Neural progenitor cell (in vitro differentiated cells): ENCODE measurements at places on chromosomes 12 and 14.

GRCh38 chr12:122893208-122894153 is 2.4 kb downstream of the VPS37B start:
- DNase-seq = no peak

GRCh38 chr12:91893476-91893875 is 252.2 kb downstream of the BTG1 start:
- DNase-seq = no peak

DNA sequence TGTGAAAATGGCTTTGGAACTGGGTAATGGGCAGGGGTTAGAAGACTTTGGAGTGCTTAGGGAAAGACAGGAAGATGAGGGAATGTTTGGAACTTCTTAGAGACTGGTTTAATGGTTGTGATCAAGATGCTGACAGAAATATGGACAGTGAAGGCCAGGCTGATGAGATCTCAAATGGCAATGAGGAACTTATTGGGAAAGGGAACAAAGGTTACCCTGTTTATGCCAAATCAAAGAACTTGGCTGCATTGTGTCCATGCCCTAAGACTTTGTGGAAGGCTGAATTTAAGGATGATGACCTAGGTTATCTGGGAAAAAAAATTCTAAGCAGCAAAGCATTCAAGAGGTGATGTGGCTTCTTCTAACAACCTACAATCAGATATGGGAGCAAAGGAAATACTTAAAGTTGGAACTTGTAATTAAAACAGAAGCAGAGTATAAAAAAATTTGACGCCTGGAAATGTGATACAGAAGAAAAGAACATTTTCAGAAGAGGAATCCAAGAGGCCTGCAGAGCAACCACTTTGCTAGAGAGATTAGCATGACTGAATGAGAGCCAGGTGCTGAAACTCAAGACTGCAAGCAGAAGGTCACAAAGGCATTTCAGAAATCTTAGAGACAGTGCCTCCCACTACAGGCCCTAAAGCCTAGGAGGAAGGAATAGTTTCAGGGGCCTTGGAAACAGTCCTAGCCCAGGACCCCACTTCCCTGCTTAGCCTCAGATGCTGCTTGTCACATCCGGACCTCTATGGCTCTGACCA is 65.6 kb upstream of the FLRT2 start:
- no peak for DNase-seq

DNA sequence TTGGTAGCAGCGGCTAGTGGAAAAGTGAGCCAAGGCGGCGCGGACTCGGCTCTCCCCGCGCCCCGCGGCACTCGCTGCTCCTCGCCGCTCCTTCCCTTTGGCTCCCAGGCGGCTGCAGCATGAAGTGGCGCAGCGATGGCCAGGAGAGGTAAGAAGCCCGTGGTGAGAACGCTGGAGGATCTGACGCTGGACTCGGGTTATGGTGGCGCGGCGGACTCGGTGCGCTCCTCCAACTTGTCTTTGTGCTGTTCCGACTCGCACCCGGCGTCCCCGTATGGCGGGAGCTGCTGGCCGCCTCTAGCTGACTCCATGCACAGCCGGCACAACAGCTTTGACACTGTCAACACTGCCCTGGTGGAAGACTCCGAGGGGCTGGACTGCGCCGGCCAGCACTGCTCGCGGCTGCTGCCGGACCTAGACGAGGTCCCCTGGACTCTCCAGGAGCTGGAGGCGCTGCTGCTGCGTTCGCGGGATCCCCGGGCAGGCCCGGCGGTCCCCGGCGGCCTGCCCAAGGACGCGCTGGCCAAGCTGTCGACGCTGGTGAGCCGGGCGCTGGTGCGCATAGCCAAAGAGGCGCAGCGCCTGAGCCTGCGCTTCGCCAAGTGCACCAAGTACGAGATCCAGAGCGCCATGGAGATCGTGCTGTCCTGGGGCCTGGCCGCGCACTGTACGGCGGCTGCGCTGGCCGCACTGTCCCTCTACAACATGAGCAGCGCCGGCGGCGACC is 225.6 kb upstream of the CRY1 start:
- DNase-seq = peak; percentile 78

DNA sequence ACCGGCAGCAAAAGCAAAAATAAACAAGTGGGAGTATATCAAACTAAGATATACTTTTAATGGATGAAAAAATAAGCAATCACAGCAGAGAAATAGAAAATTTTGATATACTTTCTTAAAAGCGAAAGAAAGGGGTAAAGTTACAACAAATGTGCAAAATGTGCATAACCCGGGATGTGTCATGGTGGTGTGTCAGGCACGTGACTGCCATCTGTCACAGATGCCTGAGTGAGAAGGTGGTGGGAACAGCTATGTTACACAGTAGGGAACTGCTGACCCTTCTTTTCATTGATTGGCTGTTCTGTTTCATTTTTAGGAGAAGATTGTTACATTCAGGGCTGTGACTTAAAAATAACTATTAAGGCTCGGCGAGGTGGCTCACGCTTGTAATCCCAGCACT is 168.1 kb upstream of the PELI2 start:
- DNase-seq = no peak

DNA sequence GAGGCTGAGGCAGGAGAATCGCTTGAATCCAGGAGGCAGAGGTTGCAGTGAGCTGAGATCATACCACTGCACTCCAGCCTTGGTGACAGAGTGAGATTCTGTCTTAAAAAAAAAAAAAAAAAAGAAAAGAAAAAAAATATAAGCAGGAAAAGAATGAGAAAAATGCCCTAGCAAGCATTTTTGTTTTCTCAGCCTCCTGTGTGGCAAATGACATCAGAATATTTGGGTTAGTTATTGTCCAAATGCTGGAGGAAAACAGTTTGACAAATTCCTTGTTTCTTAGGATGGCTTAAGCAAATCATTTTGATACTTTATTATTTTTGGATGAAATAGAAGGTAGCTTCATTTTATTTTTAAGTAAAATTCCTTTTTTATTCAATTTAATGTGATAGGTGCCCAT is 7.5 kb upstream of the PTPRR start:
- DNase-seq = no peak

GRCh38 chr14:31968107-31968810 is 108.8 kb upstream of the ARHGAP5 start:
- no peak for DNase-seq

GRCh38 chr14:88004506-88005036 is 364 bp upstream of the GPR65 start:
- DNase-seq = no peak

GRCh38 chr12:103566398-103566797 is 20.7 kb upstream of the STAB2 start:
- no peak for DNase-seq

DNA sequence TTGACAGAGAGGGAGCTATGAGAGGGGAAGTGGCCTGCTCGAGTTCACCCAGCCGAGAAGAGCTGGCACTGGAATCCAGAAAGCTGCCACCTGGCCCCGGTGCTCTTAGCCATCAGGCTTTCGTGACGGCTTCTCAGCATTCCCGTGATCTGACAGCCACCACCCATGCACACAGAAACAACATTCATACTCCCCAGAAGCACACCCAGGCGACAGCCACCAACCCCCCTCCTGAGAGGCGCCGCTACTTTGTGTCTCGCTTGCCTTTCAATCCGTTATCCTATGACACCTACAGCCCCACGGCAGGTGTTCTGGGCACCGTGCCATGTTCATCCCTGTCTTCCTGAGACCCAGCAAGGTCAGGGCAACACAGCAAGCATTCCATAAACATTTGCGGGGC is 31.4 kb downstream of the PSMC1 start:
- DNase-seq = no peak

- DNase-seq = no peak
Observed at GRCh38 chr12:120705618-120706017, 4.6 kb upstream of the UNC119B start.

- peak; percentile 59 for DNase-seq
Observed at GRCh38 chr12:43957732-43958372, 122.0 kb downstream of the TMEM117 start.

GRCh38 chr12:85775091-85775490 is 61.1 kb downstream of the RASSF9 start:
- no peak for DNase-seq

- no peak for DNase-seq
Observed at GRCh38 chr12:94144781-94145180, 3.6 kb upstream of the PLXNC1 start.

GRCh38 chr12:49548822-49549648 is 10.2 kb downstream of the KCNH3 start:
- peak; percentile 75 for DNase-seq

DNA sequence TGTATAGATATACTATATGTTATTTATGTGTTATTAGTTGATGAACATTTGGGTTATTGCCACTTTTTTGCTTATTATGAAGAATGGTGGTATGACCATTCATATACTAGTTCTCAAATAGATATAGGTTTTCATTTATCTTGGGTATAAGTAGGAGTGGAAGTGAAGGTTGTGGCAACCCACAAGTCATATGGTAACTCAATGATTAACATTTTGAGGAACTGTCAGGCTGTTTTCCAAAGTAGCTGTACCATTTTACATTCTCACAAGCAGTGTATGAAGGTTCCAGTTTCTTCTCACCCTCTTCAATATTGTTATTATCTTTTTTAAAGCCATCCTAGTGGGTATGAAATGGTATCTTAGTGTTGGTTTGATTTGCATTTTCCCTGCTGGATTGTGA is 19.0 kb upstream of the MSRB3 start:
- DNase-seq = no peak

- no peak for DNase-seq
Observed at GRCh38 chr12:123122626-123123025, 28.3 kb downstream of the PITPNM2 start.

DNA sequence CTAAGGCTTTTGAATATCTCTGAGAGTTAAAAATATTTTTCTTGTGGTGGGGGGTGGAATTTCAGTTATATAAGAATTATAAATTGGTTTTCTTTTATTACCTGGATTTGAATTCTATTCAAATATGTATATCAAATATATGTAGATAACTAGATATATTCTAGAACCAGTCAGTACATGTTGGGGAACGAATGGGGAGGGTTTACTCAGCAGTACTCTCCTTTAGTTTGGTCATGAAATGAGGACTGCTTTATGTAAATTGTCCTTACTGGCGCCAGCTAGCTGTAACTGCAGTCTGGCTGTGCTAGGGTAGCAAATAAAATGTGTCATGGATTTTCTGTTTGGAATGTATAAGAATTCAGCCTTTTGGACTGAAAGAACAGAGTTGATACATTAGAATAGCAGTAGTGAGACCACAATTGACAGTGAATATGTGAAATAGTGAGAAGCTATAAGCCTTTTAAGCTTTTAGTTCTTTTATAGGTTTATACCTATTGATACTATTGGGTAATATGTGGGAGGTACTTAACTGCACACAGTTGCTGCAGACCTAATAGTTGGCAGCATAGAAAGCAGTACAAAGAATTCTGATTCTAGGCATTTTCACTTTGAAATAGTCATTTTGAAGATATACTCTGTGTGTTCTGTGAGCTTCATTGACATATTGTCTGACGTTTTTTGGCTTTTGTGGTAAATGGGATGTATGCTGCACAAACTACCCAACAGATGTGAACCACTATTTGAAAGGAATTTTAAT is 29.0 kb downstream of the ATF7IP start:
- peak; percentile 73 for DNase-seq

- no peak for DNase-seq
Observed at GRCh38 chr12:83318386-83319098, 631.8 kb downstream of the TMTC2 start.

DNA sequence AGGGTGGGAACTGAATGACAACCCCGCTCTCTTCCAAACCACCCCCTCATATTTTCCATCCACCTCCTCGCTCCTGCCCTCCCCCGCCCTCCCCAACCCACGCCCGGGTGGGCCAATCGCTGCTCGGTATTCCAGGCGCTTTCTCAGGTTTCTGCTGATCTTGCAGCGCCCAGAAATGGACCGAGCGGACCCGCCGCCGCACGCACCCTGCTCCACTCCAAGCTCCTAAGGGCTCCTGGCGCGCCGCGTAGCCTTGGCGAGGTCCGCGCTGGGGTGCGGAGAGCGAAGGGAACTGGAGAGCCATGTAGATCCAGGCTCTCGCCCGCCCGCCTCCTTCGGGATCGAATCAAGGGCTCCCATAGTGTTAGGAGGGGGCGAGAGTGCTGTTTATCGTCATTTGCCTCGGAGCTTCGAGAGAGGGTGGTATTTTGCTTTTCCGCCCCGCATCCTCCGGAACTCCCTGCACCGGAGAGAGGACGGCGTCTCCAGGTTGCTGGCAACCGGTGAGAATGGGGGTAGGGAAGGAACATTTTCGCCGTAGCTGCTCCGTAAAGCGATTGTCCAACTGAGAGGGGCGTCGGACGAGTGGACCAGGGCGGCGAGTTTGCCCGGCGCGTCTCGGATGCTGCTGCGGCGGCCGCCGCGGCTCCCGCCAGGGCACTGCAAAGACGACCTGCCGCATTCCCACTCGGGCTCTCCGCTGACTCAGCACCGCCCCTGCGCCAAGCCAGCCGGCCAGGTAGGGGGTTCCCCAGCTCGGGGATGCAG is at the start of gene KCNA1:
Gene KCNA1, plus strand, starts transcription at position 172 of the 768 bp plus-strand sequence. CDS start 1,474 bp downstream, outside the sequence.
- peak; percentile 68 for DNase-seq

GRCh38 chr14:24122898-24123297 is 7.6 kb upstream of the FITM1 start:
- DNase-seq = no peak

- no peak for DNase-seq
Observed at GRCh38 chr12:2198542-2198941, 145.8 kb downstream of the CACNA1C start.

- no peak for DNase-seq
Observed at GRCh38 chr12:78081590-78082314, 251.1 kb downstream of the NAV3 start.

- no peak for DNase-seq
Observed at GRCh38 chr12:33437598-33437997, 2.0 kb downstream of the SYT10 start.

- DNase-seq = peak; percentile 82
Observed at GRCh38 chr14:64891839-64892375, 12.2 kb upstream of the SPTB start.

DNA sequence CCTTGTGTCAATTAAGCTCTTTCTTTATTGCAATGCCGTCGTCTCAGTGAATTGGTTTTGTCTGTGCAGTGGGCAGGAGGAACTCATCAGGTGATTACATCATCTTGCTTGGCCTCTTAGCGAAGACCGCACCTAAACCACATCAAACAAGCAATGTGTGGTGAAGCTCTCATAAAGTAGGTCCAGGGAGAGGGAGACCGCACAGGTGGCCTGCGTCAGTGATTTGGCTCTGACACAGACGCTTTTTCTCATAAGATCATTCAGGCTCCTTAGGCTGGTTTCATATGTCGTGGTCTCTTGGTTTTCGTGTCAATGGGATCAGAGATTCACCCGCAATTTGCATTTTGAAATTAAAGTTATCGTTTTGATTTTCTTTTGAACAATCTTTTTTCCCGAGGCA is 6.7 kb upstream of the TESC start:
- no peak for DNase-seq

- DNase-seq = no peak
Observed at GRCh38 chr14:80959496-80959895, 4.1 kb downstream of the TSHR start.

- no peak for DNase-seq
Observed at GRCh38 chr12:77548797-77549196, 281.9 kb upstream of the NAV3 start.

DNA sequence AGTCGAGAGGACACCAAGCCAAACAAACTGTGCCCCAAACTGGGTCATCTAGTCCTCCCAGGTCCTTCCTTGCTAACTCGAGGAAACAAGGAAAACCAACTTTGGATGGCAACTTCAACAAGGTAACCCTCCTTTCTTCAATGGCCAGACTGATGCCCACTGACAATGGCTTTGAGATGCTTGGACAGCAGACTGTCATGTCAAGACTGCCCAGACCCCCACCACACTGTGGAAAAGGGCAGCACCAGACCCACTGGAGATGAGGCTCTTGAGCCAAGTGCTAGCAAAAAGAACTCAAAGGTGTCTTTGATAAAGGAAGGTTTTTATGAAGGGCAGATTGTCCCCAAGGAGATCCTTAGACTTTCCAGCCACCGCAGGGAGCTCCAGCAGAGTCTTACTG is 9.0 kb upstream of the CDH24 start:
- DNase-seq = no peak

GRCh38 chr14:74981462-74981782 is 21.3 kb upstream of the EIF2B2 start:
- DNase-seq = no peak
